ENCODE measurements at places on chromosomes 13 and 19.

- no peak for DNase-seq
These were observed 36.2 kb downstream of the ERCC5 start for GRCh38 chr13:102881819-102882686.

DNA sequence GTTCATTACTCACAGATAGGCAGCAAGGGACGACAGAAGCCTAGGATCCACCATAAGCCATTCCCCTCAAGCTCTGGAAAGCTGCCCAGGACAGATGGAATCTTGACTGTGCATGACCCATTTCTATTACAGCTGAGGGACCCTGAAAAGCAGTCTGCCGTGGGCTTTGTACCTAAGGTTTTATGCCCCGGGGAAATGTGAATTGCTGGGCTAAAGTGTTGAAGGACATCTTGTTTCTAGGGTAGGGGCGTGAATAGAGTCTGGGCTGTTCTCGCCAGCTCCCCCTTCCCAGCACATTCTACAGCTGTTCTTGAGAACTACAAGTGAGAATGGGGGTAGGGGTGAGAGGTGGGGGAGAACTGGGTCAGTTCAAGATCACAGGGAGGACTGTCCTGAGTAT lies 53.6 kb upstream of the TMTC4 start:
- no peak for DNase-seq

GRCh38 chr13:31331068-31331467 lies 131.3 kb downstream of the B3GLCT start:
- no peak for DNase-seq

DNA sequence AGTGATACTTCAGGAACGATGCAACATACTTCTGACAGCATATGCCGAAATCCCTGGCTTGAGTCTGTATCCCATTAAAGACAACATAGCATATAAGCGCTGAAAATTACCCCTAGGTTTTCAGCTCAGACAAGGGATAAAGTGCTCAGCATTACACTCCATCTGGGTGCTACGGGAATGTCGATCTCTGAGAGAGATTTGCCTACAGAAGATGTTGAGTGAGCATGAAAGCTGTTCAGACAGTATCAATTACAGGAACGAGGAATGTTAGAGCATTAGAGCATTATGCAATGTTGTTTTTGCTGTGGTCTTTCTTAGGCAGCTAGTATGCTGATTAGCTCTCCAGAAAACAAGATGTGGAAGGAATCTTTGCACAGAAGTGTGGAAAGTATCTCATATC lies 484.5 kb downstream of the LIG4 start:
- DNase-seq: no peak

- no peak for DNase-seq
These were observed 558.5 kb downstream of the RFC3 start for GRCh38 chr13:34376483-34376882.

- no peak for DNase-seq
These were observed 15.7 kb upstream of the SUPT20H start for GRCh38 chr13:37075164-37075563.

GRCh38 chr13:21242236-21242635 lies 65.8 kb downstream of the MRPL57 start:
- no peak for DNase-seq

Measured in stimulated activated CD8-positive, alpha-beta memory T cell treated with anti-CD3 and anti-CD28 coated beads, Interleukin-2, amount 100 ng/mL, for 48 hours (primary cell).